ENCODE measurements at places on chromosomes 6 and 20.

DNA sequence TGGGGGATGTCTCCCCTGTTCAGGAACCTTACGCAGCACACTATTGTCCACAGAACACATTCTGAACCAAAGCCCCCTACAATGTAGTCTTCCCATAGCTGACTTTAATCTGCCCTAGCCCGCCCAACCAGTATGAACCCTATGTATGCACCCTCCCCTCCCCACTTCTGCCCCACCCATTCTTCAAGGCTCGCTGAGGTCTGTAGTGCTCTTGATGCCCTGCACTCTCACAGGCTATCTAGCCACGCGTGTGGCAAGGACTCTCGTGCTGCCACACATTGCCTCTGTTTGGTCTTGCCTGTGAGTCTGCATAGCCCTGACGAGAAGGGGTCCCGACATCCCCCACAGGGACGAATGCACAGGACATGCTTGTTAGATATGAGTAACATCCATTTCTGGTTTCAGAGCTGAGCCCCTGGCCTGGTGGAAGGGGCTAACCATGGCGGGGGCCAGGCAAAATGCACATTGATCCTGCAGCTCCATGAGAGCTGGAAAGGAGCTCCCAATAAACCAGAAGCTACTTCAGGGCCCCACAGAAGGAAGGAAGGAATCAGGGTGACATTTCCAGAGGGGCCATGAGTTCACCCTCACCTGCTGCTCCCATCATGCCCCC, 22.6 kb downstream of the MOCS1 start:
- no peak for DNase-seq

DNA sequence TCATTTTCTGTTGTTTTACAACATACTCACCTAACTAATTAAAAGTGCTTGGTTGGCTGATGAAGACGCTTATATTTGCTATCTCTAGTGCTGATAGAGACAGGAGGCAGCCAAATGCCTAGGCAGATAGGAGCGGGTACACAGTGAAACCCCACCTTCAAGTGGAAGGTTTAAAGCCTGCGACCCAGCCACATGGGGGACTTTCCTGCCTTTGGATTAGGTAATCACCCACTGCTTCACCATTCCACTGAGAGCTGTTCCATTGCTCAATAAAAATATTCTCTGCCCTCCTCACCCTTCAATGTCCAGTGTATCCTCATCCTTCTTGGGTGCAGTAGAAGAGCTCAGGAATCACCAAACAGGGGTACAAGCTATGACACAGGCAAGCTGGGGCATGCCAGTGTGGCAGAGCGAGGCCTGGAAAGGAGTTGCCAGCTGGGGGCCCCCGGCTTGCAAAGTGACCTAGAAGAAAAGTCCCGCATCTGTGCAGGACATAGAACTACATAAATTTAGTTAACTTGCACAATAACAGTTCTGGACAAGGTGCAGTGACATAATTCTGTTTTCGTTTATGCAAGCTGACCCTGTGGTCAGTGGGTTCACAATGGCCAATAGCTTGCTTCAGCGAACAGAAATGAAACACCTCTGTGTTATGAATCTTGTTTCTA, 112.0 kb upstream of the MLIP start:
- no peak for DNase-seq

DNA sequence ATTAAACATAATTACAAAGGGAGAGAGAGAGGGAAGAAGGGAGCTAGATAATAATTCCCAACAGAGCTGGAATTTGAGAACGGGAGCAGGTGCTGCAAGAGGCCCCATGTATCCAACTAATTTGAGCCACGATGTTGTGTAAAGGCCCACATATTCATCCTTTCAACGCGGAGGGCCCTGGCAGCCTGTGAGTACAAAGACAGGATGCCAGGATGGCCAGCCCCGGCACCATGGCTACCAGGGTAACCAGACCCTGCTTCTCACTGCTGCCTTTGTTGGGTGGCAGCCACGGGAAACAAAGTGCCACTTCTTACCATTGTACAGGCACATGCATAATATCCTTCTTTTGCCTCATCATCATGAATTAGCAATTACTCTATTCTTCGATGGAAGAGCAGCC, 492.0 kb upstream of the NRSN1 start:
- DNase-seq = no peak

DNA sequence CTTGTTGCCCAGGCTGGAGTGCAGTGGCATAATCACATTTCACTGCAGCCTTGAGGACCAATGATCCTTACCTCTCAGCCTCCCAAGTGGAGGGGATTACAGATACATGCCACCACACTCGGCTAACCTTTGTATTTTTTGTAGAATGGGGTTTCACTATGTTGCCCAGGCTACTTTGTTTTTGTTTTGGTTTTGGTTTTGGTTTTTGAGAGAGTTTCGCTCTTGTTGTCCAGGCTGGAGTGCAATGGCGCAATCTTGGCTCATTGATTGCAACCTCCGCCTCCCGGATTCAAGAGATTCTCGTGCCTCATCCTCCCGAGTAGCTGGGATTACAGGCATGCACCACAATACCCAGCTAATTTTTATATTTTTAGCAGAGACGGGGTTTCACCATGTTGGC, 105.5 kb downstream of the BMP7 start:
- no peak for DNase-seq

DNA sequence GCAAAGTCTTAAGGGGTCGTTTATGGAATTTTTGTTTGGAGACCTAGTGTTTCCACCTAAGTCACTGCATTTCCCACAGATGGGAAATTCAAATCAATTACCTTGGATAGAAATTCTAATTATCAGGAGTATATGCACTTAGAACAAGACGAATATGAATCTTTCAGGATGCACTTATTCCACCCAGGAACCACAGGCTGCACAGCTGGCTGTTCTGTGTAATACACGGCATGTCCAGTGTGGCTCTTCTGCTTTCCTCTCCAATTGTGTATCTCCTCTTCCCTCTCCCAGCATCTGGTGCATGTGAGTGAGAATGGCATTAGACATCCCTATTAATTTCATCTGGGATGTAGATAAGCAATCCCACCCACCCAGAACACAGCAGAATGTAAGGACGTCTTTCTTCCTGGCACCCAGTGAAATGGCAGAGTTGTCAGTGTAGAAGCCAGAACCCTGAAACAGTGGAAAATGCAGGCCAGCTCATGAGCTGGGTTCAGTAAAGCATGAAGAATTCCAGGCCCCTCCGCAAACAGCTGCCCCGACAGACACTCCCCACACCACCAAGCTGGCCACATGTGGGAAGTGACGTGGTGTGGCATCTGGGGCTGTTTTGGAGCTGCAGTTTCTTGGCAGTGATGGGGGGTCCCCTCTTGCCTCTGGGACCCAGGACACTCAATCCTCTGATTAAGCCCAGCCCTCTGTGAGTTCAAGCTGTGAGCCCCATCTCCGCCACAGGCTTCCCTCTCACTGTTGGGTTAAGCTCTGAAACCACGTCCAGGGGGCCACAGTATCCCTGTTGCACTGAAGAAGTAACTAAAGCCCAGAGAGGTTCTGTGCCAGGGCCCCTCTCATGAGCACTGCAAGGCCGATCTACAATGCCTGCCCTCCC, 180.1 kb upstream of the CST7 start:
- DNase-seq = no peak
